ENCODE measurements at places on chromosomes 4 and X.

GRCh38 chrX:41705042-41705441 is 16.3 kb downstream of the GPR34 start:
- DNase-seq, result no peak

DNA sequence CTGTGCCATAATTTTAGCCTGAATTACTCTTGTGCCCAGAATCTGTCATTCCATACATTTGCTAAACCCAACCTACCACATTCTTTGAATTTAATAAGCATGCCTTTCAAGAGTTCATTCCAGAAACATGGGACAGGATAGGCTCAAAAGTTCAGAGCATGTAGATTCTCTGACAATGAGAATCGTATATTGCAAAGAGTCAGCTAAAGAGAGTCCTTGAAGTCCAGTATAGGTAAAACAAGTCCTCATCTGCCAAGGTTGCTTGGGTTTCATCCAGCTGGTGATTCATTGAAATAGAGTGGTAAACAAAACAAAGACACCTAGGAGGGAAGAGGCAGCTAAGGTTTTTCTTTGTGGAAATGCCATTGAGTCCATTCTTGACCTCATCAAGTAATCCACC is 249.3 kb upstream of the DIPK2B start:
- DNase-seq, result no peak

DNA sequence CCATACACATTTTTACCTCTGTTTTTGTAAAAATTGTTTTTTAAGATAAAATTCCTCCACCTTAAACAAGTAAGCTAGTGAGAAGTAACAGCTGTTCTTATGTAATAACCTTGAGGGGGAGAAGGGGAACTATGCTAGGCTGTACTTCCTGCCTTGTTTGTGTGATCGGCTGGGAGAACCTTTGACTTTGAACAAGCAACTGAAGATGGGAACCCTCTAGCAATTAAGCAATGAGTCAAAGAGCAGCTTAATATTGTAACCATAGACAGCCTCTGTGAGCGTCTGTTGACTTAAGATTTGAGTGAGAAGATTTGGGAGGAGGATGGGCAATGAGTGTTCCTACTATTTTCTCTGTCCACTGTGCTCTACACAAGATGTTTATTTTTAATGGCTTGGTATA is 135.1 kb downstream of the SCLT1 start:
- peak; percentile 86 for DNase-seq

- DNase-seq, result no peak
Observed at GRCh38 chr4:8552024-8552423, 28.2 kb upstream of the GPR78 start.

DNA sequence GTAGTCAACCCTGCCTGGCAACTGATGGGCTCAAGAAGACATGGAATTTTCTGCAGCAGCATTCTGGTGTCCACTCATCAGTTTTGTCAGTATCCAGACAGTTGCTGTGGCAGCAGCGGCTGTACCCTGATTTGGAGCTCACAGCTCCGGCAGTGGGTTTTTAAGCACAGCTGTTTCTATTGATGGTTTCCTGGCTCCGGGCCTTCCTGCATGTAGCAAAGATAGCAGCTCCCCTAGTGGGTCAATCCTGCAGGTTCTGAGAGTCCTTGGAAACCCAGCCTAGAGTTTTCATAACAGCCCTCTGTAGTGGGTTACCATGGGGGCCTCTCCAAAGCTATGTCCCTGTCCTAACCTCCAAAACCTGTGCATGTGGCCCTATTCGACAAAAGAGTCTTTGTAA is 84.0 kb upstream of the ATP6AP2 start:
- DNase-seq, result no peak

DNA sequence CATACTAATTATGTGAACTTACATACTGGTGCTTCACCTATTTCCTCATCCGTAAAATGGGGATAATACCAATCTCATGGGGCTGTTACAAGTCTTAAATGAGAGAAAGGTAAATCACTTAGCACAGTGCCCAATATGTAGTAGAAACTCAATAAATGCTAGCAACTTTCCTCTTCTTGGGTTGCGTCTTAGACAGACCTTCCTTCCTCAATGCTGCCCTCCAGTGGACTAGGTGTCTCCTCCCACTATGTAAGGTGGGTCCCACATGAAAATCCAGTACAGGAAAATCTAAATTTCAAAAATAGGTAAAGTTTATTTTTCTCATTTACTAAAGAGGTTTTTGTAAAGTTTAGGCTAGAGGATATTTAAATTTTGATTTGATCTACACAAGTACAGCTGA is 20.6 kb downstream of the ZDHHC9 start:
- peak; percentile 62 for DNase-seq

- no peak for DNase-seq
Observed at GRCh38 chr4:141306331-141306730, 85.6 kb downstream of the ZNF330 start.

- DNase-seq, result no peak
Observed at GRCh38 chrX:33892670-33893069, 239.4 kb downstream of the FAM47A start.

GRCh38 chr4:140743194-140743931 is 12.8 kb downstream of the TBC1D9 start:
- no peak for DNase-seq

- no peak for DNase-seq
Observed at GRCh38 chrX:111728096-111728495, 47.1 kb downstream of the ALG13 start.

- DNase-seq, result peak; percentile 14
Observed at GRCh38 chrX:69158166-69158980, 6.9 kb downstream of the PJA1 start.

- no peak for DNase-seq
Observed at GRCh38 chrX:86436116-86436515, 287.9 kb downstream of the DACH2 start.

DNA sequence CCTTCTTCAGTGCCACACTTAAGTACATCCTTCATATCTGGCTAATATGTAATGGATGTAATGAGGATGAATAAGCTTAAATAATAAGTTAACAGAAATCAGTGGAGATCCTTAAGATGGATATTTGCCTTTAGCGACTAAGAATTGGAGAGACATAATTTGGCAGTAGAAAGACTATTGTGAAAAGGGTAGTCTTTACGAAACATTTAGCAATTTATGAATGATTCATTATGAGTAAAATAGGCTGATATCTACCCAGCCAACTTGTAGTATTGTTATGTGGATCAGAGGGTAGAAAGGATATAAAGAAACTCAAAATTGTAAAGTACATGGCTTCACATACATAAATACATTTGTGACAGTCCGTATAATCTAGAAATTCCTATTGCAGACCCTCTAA is 2371.8 kb downstream of the PCDH7 start:
- no peak for DNase-seq

DNA sequence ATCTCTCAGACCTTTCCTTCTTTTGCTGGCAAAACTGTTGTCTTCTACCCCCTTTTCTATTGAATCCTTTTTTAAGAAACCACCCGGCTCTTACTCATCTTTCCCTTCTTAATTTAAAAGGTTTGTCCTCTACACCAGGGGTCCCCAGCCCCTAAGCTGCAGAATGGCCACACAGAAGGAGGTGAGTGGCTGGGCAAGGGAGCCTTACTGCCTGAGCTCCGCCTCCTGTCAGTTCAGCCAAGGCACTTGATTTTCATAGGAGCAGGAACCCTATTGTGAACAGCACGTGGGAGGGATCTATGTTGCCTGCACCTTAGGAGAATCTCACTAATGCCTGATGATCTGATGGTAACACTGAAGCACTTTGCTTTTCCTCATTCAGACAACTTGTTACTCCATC is 726.3 kb upstream of the INTU start:
- no peak for DNase-seq

DNA sequence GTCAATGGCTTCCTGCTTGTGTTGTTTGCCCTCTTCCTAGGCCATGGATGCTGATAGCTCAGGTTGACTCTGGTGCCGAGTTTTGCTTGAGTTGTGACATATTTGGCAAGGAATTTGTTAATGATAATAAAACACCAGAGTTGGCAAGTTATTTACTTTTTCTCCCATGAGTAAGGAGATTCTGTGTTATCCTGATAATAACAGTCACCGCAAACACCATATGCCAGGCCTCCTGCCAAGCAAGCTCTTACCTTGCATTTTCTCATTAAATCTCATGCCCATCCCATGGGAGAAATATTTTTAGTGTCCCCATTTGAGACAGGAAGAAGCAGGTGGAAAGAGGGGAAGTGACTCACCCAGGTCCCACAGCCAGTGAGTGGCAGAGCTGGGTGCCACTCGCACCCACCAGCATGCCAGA is 67.4 kb upstream of the CLCN4 start:
- DNase-seq, result no peak

- DNase-seq, result no peak
Observed at GRCh38 chrX:106999002-106999975, 723 bp downstream of the MORC4 start.

DNA sequence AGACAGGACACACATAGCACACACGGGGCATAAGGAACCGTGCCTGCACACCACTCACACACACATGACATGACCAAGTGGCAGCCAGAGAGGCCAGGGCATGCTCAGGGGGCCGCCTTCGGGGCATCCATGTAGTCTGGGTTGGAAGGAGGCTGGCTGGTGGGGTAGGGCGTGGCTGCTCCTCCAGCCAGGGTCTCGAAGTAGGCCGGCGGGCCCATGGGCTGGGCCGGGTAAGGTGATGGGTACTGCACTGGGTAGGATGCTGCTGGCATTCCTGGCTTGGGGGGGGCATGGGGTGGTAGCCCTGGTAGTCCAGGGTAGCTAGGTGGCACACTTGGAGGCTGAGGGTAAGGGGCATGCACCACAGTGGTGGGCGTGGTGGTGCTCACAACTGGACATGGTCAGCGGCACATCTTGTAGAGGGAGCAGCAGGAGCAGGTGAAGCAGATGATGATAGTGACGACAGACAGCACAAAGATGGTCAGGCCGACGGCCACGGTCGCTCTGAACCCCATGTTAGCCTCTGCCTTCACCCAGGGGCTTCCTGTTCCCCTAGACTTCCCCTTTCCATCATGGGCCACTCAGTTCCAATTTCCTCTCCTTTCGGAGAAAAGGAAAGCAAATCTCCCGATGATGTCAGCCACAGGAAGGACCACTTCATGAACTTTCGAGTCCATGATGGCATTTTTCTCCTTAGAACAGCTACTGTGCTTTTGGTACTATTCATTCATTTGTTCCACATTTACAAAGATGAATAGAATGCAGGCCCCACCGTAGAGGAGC is 10.9 kb upstream of the DDX3X start:
- DNase-seq, result peak; percentile 12

DNA sequence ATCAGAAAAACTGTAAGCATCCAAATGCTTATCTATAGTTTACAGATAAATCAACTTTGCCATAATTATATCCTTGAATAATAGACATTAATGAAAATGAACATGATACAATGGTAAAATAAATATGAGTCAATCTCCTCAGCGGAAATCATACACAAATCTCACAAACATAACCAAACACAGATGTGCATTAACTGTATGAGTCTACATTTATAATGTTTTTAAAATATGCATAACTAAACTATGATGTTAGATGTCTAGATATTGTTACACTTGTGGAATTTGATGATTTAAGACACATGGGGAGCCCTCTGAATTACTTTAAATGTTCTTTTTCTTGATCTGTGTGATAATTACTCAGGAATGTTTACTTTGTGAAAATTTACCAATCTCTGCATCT is 951.2 kb downstream of the TECRL start:
- no peak for DNase-seq

GRCh38 chr4:62797221-62797620 is 1597.1 kb downstream of the ADGRL3 start:
- no peak for DNase-seq

DNA sequence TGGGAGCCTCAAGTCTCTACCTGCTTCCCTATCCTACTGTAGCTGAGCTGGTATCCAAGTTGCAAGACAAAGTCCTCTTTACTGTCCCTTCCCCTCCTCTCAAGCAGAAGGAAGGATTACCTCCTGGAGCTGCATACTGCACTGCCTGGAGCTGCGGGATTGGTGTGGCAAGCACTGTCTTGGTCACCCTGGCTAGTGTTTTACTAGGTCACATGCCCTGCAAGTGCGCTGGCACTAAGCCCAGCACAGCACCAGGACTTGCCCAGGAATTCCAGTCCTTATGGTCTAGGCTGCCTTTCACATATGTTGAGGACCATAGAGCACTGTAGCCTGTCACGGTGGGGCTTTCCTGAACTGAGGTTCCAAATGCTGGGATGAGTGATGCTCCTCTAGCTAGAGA is 227.3 kb upstream of the ZC4H2 start:
- no peak for DNase-seq

DNA sequence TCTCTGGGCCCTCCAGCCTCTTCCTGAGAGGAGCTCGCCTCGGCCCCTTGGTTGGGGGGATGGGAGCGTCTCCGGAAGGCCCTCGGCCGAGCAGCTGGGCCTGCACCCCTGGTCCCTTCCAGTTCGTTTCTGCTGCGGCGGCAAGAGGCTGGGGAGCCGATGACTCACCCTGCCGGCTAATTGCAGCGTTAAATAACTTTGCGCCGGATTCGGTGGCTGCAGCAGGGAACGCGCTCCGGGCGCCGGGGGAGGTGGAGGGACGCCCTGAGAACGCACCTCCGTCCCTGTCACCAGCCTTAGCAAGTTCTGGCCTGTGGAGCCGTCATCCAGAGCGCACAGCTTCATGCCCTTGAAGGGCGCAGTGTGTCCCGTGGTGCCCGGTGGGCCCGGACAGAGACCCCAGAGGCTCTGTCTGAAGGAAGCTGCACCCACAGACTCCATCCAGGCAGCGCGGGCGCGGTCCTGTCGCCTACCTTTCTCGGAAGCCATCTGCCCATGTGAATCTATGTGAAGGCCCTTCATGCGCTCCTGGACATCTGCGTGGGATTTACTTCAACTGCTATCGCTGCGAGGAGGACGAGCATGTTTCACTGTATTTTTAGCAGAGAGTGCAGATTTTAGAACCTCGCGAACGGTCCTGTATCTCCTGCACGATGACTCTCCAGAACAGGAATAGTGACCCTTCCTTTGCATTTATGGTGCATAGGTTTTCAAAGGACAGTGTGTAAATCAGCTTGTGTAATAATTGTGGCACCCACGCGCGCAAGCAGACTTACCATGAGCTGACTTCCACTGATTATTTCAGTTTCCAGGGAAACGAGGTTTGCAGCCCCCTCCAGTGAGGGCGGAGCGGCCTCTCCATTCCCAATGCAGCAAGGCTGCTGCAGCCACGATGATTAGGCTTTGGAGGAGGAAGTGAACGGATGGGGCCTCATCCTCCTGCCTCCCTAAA is 1.7 kb upstream of the TMEM271 start:
- peak; percentile 85 for DNase-seq

DNA sequence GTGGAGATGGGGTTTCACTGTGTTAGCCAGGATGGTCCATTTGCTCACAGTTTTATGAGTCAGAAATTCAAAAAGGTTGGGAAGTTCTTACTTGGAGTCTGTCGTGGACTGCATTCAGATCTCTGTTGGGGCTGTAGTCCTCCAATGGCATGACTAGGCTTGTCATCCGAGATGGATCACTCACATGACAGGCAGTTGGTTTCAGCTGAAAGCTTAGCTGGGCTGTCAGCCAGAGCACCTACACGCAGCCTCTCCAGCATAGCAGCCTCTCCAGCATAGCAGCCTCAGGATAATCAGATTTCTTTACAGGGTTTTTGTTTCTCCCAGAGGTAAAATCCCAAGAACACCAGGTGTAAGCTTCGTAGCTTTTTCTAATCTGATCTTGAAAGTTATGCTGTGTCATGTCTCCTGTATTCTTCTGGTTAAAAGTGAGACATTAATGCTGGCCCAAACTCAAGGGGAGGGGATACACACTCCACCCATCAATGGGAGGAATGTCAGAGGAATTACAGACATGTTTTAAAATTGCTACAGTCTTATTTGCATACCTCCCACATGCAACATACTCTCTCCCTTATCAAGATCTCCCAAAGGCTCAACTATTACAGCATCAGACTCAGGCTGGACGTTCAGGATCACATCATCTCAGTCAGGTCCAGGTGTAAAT is 31.6 kb upstream of the SOD3 start:
- DNase-seq, result no peak

GRCh38 chr4:87853108-87853507 is 20.3 kb downstream of the MEPE start:
- peak; percentile 87 for DNase-seq

- DNase-seq, result no peak
Observed at GRCh38 chr4:141746026-141746425, 109.6 kb downstream of the IL15 start.
